LHCN-M2 (cell line): ENCODE measurements at places on chromosomes 3 and 15.

- no peak for DNase-seq
These were observed 66.4 kb downstream of the SRGAP3 start for GRCh38 chr3:9183011-9183410.

DNA sequence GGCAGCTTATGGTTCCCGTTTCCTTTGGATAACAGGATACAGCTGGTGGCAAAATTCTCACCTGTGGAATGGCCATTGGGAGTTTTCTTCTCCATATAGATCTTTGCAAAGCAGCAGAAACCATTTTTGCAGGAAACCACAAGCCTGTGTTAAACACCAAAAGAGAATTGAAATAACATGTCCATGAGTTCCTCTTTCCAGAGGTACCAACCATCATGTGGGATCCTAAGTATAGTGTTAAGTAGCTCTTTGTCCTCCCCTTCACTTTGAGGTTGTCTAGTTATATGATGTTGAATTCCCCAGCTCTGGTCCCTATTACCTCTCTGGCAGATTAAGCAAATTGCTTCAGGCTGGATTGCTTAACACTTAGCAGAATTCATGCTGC lies 94.9 kb downstream of the AKAP13 start:
- DNase-seq = no peak

DNA sequence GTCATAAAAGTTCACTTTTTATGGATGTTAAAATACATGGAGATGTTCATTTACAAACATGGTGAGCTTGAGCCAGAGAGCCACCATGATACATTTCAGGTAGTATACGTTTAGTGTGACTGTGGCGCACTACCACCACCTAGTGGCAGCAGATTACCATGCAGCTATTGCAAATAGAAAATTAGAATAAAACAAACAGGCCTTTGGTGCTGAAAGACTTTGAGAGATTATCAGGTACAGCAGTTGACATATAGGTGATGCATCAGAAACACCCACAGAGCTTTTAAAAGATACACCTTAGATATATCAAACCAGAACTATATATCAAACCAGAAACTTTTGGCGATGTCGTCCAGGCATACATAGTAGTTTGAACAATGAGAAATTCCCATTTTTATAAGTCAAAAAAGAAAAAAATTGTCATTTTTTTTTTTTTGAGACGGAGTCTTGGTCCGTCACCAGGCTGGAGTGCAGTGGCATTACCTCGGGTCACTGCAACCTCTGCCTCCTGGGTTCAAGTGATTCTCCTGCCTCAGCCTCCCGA lies 42.0 kb upstream of the ICE2 start:
- DNase-seq = peak; percentile 62

DNA sequence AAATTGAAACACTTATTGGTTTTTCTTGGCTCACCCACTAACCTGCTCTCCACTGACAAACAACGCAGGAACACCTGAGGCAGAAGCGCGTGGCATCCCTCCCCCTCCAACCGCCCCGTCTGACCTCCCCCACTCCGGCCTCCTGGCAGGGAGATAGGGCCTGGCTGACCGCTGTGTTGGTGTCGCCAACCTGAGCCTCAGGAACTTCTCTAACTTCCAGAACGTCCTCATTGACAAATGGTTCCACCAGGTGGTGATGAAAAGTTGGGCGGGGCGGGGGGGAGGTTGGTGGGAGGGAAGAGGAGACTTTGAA lies 22.8 kb downstream of the IL17RD start:
- no peak for DNase-seq

DNA sequence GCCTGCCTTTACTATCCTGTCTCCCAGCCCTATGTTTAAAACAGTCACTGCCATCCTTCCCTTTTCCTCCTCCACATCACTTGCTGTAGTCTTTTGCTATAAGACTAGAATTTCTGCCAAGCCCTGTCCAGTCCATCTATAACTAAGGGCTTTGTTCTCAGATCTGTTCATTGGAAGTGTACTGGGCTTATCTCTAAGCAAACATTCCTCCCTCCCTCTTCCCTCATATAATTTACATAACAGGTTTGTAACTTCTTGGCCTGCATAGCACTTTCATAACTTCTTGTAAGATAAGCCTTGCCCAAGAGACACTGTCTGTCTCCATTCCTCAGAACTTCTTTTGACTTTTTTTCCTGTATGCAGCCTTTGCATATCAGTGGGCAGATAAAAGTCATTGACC lies 16.7 kb downstream of the TPRG1 start:
- DNase-seq = no peak

- DNase-seq = peak; percentile 77
These were observed 37.6 kb upstream of the FBN1 start for GRCh38 chr15:48682942-48683651.
